ENCODE measurements at places on chromosomes 5 and 9. TPM values are rescaled to one million over a fixed set of nuclear protein-coding genes. Genes with fewer than 3 reads are reported as not detected.

DNA sequence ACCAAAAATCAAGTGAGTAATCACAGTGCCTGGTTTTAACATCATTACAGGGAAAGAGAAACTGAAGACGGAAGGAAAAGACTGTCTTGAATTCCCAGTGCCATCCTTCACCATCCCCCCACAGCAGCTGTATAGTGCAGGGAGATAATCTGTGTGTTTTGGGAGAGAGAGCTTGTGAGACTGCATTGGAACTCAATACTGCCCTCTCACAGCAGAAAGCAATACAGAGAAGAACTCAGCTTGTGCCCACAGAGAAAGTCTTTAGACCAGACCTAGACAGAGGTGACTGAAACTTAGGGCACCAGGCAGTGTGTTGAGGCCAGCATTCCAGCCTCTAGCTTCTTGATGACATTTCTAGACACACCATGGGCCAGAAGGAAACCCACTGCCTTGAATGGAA is 754.7 kb upstream of the CDH6 start:
- peaks cover 20% of the 10 kb centered on the region for H3K36me3 ChIP-seq
- no peak overlapping the region for H3K4me3 ChIP-seq
- H3K4me1 ChIP-seq = peaks cover 30% of the 10 kb centered on the region
- no peak overlapping the region for H3K27ac ChIP-seq

GRCh38 chr9:13557746-13558145 is 278.3 kb upstream of the MPDZ start:
- no peak overlapping the region for H3K4me3 ChIP-seq
- H3K27ac ChIP-seq = no peak overlapping the region
- H3K27me3 ChIP-seq = peaks cover 42% of the 10 kb centered on the region

DNA sequence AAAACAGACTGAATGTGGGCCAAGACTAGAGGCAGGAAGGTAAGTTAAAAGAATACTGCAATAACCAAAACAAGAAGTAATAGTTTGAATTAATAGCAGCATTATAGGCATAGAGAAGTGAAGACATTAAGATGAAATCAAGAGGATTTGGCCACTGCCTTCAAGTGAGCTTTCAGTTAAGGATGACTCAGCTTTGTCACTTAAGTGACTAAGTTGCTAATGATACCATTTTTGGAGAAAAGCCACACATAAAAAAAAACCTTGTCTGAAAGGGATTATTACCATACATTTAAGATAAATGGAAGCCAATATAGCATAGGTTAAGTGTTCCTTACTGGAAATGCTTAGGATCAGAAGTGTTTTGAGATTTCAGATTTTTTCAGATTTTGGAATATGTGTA is 57.0 kb downstream of the ECPAS start:
- no peak overlapping the region for H3K27ac ChIP-seq
- no peak overlapping the region for H3K4me3 ChIP-seq
- no peaks in the 10 kb centered on the region for H3K27me3 ChIP-seq
- DNase-seq = no peak
- H3K36me3 ChIP-seq = peaks cover 79% of the 10 kb centered on the region

DNA sequence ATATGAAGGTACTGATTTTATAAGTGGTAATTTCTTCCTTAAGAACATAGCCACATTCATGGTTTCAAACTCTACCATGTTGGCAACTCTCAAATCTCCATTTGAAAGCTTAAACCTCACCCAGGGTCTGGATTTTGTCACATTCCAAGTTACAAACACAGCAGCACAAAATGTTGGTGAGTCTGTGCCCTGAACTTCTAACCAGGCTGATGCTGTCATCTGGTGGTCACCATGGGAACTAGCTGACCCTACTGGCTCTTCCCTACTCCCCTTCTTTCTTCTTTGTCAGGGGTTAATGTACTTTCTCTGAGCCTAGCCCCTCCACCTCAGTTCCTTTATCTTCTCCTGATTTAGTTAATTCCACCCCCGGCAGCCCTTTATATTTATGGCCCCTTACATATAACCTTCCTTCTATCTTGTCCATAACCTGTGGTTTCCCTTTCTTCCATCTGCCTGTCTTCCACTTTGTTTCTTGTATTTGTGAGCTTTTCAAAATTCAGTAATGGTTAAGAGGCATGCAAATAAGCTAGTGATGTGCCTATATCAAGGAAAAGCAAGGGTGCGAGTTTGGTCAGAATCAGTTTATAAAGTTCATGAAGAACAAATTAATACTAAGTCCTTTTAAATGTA is 35.9 kb downstream of the TGFBR1 start:
- no peak overlapping the region for H3K27ac ChIP-seq
- H3K4me1 ChIP-seq = peaks cover 9% of the 10 kb centered on the region

FSD1L gene
- 6.2 TPM for total RNA-seq

DNA sequence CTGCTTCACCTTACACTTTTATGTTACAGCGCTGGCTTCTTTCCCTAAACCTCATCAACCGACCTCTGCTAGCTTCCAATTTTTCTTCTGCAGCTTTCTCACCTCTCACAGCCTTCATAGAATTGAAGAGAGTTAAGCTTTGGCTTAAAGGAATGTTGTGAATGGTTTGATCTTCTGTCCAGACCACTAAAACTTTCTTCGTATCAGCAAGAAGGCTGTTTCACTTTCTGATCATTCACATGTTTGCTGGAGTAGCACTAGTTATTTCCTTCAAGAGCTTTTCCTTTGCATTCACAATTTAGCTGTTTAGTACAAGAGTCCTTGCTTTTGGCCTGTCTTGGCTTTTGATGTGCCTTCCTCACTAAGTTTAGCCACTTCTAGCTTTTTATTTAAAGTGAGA is 49.5 kb downstream of the NR3C1 start:
- H3K4me3 ChIP-seq = no peak overlapping the region
- H3K27ac ChIP-seq = no peak overlapping the region
- H3K4me1 ChIP-seq = peaks cover 28% of the 10 kb centered on the region

DNA sequence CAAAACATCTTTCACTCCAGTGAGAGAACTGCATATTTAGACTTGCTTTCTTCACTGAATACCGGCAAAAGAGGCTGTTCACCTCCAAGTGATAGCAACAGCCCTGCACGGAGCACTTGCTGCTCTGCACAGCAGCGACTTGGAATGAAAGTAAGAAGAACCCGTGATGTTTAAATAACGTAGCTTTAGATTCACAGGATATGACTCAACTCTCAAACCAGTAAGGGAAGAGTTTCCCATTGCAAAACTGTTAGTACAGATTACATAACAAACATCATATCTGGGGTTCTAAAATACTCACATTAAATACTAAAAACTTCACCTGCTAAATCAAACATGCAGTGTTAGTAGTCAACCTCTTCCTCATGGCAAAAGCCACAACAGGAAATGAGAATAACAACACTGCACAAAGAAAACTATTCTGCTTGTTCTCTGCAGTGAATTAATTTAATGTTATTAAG is 203.4 kb downstream of the MCTP1 start:
- no peaks in the 10 kb centered on the region for H3K36me3 ChIP-seq
- peak overlapping the region; percentile 64 for H3K4me3 ChIP-seq
- H3K27ac ChIP-seq = peak overlapping the region; percentile 71
- no peak for DNase-seq
- H3K27me3 ChIP-seq = peaks cover 3% of the 10 kb centered on the region

SLC36A3 gene
- total RNA-seq = not detected

DNA sequence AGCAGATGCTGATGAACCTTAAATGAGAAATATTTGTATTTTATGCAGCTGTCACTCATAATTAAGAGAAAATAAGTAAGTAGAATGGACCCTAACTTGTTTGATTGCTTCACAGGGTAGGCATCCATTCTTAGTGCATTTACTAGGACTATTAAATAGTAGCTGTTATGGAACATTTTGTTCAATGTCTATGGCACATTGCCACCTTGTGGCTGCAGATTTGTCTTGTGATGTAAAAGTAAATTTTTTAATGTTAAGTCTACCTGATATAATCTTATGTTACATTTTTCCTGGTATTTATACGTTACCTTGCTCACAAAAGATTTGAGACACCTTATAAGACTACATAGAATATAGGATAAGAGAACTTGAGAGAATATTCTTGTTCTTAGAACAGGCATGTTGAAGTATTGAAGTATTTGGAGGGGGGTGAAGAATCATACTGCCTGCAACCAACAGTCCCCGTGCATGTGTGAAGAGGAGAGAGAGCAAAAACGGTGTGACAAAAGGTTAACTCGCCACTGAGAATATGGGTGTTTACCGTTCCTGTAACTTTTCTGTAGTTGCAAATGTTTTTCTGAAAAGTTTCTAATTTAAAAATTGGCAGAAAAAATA is 161.1 kb downstream of the MAST4 start:
- H3K27me3 ChIP-seq = peaks cover 43% of the 10 kb centered on the region
- H3K36me3 ChIP-seq = no peaks in the 10 kb centered on the region
- no peak overlapping the region for H3K27ac ChIP-seq
- no peak overlapping the region for H3K4me3 ChIP-seq

- H3K27ac ChIP-seq = no peak overlapping the region
- H3K4me1 ChIP-seq = peaks cover 37% of the 10 kb centered on the region
- DNase-seq = no peak
- peaks cover 19% of the 10 kb centered on the region for H3K36me3 ChIP-seq
These were observed 43.4 kb downstream of the PFDN1 start for GRCh38 chr5:140259500-140259899.

- no peak overlapping the region for H3K4me3 ChIP-seq
- peaks cover 21% of the 10 kb centered on the region for H3K4me1 ChIP-seq
- H3K27me3 ChIP-seq = no peaks in the 10 kb centered on the region
- peak; percentile 54 for DNase-seq
These were observed 26.5 kb downstream of the ANKRD33B start for GRCh38 chr5:10590226-10590999.

DNA sequence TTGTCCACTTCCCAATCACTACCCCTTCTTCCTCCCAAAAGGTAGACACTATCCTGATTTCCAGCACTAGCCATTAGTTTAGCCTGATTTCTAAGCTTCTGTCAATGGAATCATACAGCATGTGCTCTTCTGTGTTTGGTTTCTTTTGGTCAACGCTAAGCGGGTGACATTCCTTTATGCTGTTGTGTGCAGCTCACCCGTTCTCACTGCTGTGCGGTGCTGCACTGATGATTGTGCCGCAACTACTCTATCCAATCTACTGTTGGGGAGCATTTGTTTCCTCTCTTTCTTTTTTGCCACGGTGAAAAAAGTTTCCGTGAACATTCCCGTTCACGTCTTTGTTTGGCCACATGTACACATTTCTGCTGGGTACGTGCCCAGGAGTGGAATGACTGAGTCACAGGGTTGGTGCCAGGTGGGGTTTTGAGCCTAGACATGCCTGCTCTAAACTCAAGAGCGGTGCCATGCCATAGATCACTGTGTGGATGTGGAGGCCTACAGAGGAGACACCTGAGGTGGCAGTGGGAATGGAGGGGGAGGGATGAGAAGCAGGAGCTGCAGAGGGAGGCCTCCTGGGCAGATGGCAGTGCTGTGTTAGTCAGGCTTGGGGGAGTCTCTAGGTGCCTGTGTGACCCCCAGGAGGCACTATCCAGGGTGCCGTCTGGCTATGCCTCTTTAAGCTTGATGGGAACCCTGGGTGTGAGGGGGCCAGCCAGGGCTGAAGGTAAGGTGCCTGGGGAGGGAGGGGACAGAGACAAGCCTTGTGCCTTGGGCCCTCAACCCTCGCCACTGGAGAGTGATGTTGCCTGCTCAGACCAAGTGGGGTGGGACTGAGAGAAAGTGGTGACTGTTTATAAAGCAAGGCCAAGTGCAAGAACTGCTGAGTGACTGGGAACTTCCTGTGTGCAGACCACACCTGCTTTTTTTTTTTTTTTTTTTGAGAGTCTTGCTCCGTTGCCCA is 11.4 kb upstream of the ANKRD33B start:
- peak overlapping the region; percentile 14 for H3K27ac ChIP-seq
- H3K4me1 ChIP-seq = peaks cover 58% of the 10 kb centered on the region
- peaks cover 2% of the 10 kb centered on the region for H3K27me3 ChIP-seq
- H3K36me3 ChIP-seq = no peaks in the 10 kb centered on the region

DNA sequence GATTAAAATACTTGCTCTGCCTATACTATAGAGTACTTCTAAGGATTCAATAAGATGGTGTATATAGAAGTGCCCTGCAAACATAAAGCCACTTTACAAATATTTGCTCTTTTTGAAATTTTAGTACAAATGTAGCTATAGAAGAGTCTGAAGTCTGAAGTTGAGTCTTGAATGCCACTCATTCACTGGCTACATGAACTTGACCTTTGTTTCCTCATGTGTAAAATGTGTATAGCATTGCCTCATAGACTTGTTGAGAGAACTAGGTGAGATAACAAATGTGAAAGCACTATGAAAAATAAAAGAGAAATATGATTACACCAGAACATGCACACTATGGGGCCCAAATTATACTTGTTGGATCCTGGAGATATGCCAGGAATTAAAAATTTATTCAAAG is 244.7 kb downstream of the SEC61B start:
- H3K4me1 ChIP-seq = peaks cover 3% of the 10 kb centered on the region
- no peak overlapping the region for H3K4me3 ChIP-seq
- no peaks in the 10 kb centered on the region for H3K36me3 ChIP-seq
- no peak overlapping the region for H3K27ac ChIP-seq
- peaks cover 2% of the 10 kb centered on the region for H3K27me3 ChIP-seq

GRCh38 chr5:163106098-163106497 is 331.3 kb upstream of the CCNG1 start:
- H3K27me3 ChIP-seq = no peaks in the 10 kb centered on the region
- no peak for DNase-seq
- no peak overlapping the region for H3K27ac ChIP-seq
- no peaks in the 10 kb centered on the region for H3K36me3 ChIP-seq

ARSI gene
- 0.51 TPM for total RNA-seq

IFNA13 gene
- not detected for total RNA-seq

CMYA5 gene
- total RNA-seq = 0.39 TPM
